Mesenteric fat pad (tissue), 1 donor: ENCODE measurements at places on chromosomes 1 and 21.

GRCh38 chr1:43843684-43844083, 89.9 kb upstream of the ARTN start:
- no peak for DNase-seq

DNA sequence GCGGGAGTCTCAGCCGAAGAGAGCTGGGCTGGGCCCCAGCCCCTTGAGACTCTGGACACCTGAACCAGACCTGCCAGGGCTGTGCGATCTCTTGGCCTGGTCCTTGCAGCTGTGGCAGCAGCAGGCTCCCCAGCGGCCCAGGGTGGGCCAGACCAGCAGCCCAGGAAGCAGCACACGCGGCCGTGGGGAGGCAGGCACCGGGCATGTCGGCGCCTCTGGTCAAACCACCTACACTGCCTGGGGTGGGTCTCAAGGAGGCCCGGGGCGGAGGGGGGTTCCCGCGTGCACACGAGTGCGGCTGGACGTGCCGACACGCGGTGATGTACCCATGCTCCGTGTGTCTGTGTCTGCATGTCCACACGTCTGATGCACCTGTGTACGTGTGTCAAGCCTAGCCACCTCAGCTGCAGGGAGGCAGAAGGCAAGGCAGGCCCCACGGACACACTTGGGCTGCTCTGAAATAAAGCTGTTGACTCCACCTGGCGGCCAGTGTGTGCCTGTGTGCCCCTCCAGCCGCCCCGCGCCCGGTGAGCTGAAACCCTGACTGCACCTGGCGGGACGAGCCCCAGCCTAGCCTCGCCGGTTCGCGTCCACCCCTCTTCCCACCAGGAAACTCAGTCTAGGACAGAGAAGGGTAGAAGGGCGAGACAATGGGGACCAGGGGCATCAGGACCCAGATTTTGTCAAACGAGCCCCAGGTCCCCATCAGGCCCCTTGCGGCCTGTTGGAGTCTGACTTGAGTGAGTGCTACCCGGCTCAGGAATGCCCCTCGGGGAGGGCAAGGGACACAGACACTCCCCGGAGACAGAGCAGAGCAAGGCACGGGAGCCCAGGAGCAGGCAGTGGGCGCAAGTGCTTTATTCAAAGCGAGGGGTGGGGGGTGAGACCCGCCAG, 11.6 kb downstream of the SCNN1D start:
- DNase-seq, result no peak

DNA sequence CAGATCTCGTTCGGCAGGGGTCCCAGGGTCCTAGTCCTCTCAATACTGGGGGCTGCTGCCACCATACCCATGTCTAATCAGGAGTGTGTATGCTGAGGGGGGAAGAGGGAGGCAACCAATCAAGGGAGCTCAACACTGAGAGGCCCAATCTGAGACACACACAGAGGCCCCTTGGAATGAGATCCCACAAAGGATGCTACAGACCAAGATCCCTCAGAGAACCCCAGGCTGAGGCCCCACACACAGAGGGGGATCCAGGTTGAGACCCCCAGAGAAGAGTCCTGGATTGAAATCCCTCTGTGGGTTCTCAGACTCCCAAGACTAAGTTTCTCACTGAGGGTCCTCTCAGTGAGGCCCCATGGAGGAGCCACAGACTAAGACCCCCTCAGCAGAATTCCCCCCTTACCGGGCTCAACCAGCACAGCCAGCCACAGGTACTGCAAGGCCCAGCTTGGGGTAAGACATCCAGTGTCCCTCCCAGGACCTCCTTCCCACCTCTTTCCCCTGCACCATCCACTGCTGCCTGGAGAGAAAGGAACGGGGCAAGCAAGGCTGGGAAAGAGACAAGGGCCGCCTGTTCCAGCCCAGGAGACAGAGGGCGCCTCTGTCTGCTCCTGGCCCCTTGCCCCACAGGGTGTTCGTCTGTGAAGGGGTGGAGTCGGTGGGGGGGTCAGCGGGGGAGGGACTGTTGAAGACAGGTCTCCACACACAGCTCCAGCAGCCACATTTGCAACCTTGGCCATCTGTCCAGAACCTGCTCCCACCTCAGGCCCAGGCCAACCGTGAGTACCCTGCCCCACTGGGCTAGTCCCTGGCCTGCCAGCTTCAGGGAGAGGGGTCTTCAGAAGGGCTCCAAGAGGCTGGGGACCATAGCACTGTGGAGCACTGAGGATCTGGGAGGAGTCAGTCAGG, at the start of gene S100A1:
Gene S100A1 (plus strand): TSS at position 720 of the 912 bp plus-strand sequence. CDS start 2,088 bp downstream, outside the sequence.
- DNase-seq, result peak; percentile 88

GRCh38 chr1:186482661-186483255, 21.8 kb upstream of the PDC start:
- DNase-seq, result no peak

DNA sequence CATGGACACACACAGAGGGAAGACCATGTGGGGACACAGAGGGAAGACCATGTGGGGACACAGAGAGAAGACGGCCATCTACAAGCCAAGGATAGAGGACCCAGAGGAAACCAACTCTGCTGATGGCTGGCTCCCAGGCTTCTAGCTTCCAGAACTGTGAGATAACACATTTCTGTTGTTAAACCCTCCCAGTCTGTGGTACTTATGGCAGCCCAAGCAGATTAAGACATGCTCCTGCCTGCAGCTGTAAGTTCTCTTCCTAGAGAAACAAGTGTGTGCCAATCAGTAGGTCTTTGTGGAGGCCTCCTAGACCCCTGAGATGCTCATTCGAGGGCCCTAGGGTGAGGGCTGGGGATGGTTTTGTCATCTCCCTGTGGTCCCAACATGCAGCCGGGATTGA, 2.7 kb downstream of the AGT start:
- no peak for DNase-seq

DNA sequence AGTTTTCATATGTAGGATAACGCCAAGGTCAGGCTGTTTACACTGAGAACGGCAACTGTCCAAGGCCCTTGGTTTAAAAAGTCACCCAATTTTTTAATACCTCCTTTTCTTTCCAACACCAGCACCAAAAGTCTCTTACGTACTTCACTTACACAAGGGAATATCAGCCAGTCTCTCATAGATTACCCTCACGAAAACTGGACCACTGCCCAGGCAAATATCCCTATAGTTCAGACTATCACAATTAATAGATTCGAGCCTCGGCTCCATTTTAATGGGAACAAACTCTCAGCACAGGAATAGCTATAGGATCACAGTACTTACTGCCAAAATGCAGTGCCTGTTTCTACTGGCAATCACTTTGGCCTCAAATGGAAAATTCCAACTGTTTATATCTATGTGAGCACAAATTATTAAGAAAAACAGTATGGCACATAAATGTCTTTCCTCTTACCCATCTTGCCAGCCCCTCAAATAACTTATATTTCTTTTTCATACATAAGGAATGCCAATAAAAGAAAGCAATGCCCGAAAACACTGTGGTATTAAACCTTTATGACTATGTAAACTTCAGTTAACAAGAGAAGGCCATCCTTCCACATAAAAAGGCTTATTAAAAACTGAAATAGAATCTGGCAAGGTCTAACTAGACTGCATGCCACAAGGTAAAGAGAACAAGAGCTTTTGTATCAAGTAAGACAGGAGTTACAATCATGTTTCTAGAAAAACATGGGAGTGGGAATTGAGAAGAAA, 97.8 kb downstream of the SLC45A1 start:
- DNase-seq, result no peak

- DNase-seq, result no peak
Observed at GRCh38 chr21:45740491-45741357, 97.2 kb downstream of the PCBP3 start.

DNA sequence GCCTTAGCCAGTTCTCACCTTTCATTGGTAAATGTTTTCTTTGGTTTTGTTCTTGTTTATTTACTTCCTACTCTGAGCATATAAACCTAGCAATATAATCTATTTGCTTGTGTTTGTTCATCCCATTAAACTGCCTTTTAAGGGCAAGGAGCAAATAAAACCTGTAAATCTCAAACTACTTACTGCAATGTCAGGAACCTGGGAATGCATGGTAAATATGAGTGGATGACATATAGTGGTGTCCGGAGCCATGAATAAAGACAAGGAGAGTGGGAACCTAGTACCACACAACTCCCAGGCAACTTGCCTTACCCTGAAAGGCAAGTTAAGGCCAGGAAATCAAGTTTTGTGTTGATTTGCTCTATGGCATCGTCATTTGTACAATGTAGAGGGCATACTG, 1133.7 kb upstream of the NCAM2 start:
- DNase-seq, result no peak

GRCh38 chr1:76240316-76240715, 165.8 kb downstream of the ST6GALNAC3 start:
- DNase-seq, result no peak

GRCh38 chr1:77202751-77203150, 16.5 kb downstream of the PIGK start:
- DNase-seq, result no peak

GRCh38 chr1:7640920-7641585, 130.0 kb upstream of the VAMP3 start:
- no peak for DNase-seq

GRCh38 chr1:81412954-81413353, 387.8 kb upstream of the ADGRL2 start:
- DNase-seq, result no peak

DNA sequence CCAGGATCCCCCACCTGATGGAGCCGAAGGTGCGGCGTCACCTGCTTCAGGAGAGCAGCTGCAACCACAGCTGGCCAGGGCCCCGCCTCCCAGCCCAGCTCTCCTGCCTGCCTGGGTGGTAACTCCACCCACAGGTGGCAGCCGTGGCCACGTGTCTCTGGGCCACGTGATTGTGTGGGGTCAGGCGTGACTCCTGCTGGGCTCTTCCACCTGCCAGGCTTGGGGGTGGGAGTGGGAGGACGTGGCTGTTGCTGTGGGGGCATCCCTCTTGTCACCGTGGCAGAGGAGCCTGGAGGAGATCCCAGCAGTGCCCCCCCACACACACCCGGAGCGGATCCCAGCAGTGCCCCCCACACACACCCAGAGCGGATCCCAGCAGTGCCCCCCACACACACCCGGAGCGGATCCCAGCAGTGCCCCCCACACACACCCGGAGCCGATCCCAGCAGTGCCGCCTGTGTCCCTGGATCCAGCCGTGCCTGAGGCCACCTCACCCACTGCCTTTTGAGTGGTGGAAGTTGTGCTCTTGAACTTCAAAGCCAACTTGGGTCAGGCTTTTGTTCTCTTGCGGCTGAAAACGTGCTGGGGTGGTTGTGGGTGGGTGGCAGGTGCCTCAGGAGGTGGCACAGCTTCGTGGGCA, 32.2 kb downstream of the POFUT2 start:
- peak; percentile 87 for DNase-seq

GRCh38 chr1:114750780-114751179, 7.0 kb downstream of the CSDE1 start:
- no peak for DNase-seq

DNA sequence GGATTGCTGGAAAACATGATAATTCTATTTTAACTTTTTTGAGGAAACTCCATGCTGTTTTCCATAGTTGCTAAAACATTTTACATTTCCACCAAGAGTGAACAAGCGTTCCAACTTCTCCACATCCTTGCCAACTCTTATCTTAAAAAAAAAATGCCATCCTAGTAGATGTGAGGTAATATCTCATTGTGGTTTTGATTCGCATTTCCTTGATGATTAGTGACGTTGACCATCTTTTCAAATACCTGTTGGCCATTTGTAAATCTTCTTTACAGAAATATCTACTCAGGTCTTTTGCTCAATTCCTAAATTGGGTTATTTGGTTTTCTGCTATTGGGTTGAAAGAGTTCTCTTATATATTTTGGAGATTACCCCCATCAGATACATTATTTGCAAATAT, 77.4 kb upstream of the CLDN14 start:
- DNase-seq, result no peak

DNA sequence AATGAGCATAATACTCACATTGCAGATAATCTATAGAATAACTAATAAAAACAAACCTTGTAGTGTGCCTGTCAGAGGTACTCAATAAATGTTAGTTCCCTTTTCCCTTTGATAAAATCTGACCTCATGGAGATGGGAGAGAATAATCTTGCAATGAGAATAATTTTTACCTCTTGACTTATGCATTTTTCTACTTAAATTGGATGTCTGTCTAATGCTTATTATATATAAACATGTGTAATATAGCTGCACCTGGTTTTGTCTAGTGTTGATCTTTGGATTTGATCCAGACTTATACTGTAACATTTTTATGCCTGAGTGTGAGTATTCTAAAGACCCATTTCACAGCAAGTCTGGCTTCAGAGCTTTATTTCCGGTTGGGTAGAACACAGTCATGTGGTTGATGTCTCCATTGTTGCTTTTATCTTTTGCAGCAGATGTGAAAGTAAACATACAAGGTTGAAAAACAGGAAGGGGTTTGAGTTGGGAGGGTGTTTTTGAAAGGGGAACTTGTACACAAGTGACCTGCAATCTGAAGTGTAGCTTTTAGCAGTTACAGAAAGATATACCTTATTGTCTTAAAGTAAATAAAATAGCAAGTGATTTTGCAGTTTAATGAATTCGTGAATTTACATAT, 12.4 kb downstream of the EPB41 start:
- no peak for DNase-seq

DNA sequence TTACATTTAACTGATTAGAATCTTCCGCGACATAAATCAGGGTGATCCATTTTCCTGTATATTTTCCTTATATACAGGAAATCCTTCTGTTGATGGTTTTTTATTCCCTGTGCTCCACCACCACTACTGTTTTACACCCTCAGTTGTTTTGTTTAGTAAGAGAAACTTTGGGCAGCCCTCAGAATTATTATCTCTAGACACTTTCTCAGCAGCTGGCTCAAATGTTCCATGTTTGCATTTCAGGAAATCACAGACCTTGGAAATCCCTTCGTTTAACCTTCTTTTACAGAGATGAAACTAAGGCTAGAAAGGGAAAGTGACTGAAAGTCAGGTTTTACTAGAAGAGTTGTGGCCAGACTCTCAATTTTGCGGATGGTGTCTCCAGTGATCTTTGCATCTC, 15.2 kb downstream of the ZNF697 start:
- no peak for DNase-seq

DNA sequence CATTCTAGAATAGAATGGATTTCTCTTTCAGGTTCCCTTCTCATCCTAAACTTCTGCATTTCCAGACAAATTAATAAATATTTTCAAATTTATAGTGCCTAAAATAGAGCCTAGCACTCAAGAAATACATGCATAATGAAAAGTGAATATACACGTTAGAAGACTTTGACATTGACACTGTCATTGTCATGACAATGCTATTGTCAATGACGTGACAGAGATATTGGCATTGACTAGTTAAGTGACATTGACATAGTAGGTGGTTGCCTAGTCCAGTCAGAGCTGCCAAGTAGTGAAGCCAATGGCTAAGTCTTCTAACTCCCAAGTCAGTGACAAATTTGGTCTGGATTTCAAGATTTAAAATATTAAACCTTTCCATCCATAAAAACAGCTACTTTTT, 410.5 kb downstream of the LMO4 start:
- no peak for DNase-seq

GRCh38 chr1:159936273-159936904, 9.0 kb downstream of the IGSF9 start:
- no peak for DNase-seq

DNA sequence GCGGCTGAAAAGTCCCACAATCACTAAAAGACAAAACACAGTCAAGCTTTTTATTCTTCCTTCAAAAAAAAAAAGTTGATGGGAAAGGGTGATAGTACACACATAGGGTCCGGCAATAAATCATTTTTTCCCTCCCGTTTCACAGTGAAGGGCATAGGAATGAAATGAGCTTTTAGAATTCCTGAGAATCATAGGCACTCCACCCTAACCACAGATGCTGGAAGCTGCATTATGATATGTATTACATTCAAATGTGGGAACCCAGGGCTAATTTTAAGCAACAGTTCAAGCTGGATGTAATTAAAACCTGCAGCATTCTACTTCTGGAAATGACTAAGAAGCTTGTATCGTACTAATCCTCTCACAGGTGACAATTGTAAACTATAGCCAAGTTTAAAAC, 75.7 kb upstream of the KCNJ15 start:
- no peak for DNase-seq
